ENCODE measurements at places on chromosomes 1 and 21. TPM values are rescaled to one million over a fixed set of nuclear protein-coding genes. Genes with fewer than 3 reads are reported as not detected.

The LRRC8B gene
- 2.5 TPM for polyA plus RNA-seq

The KRTAP10-11 gene
- not detected for polyA plus RNA-seq

The COL8A2 gene
- 4.3 TPM for polyA plus RNA-seq

The SPRR5 gene
- polyA plus RNA-seq: not detected

GRCh38 chr1:63643926-63644325 lies 50.7 kb downstream of the PGM1 start:
- DNase-seq: peak; percentile 74

- DNase-seq: no peak
Measured at GRCh38 chr1:10056599-10056987, 23.8 kb downstream of the UBE4B start.

DNA sequence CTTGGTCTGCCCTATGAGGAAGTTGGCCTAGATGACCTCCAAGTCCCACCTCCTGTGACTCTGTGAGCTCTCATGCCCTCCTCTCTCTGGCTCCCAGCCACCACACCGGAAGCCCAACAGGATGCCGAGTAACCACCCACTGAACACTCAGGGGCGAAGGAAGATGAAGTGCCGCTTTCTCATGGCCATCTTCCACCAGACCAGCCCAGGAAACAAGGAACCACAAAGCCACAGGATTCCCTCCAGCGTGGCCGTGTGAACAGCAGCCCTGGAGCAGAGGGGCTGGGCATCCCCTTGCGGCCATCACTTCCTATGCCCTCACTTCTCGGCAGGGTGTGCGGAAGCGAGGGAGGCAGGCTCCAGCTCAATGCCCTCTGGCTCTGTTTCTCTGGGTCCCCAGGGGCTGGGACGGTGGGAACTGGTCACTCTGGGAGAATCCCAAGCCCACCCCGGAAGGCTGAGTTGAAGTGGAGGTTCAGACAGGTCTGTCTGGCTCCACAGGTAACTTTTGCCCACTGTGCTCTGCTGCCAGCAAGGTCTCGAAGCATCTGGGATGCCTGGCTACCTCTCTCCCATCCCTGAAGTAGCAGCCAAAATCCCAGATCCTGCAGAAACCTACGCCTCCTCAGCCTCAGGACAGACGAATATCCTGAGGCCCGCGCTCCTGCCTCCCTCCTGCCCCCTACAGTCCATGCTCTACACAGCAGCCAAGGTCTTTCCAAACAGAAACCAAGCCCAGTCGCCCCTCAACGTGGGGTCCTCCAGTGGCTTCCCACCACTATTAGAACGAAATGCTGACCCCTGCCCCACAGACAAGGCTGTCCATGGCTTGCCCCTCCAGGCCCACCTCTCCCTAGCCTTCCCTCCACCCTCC lies 44.2 kb upstream of the ECE1 start:
- DNase-seq: peak; percentile 75

Data from muscle of leg (tissue), 16 donors.